ENCODE measurements at places on chromosomes 13 and 19.

DNA sequence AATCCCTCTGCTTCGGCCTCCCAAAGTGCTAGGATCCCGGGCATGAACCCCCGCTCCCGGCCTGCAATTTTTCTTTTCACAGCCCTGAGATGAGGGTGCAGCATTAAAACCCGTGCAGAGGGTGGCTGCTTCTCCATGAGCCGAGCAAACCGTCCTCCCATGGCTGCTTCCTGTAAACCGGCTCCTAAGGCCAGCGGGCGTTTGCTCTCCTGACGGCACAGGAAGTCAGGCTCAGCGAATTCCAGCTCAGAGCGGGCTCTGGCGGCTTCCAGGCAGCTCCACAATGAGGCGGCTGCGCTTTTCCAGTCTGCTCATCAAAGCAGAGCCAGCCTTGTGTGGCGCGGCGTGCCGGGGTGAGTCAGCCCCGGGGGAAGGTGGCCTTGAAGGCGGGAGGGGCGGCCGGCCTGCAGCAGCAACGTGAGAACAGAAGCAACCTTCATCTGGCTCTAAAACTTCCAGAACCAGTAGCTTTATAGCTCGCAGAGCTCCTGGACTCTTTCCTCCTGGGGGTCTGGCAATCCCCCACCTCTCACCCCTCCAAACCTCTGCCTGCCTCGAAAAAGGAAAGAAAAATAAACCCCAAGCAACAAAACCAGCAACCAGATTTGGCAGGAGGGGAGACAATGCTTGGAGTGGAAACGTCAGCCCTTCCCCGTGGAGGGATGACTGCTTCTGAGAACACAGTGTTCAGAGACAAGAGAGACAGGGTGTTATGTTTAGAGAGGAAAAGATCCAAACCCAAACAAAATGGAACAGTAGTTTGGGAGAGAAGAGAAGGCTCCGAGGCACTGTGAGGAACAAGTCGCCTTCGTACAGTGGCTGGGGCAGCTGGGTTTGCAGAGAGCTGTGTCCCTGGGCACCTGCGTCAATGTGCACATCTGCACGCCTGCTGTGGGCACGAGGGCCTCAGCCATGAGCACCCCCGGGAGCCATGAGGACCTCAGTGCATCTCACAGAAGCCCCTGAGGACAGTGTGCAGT lies 67.8 kb downstream of the GADD45B start:
- DNase-seq = peak; percentile 60

- DNase-seq = no peak
Measured at GRCh38 chr13:112771877-112772538, 82.2 kb downstream of the ATP11A start.

GRCh38 chr19:14416817-14417231 lies 2.3 kb downstream of the DDX39A start:
- DNase-seq = no peak

DNA sequence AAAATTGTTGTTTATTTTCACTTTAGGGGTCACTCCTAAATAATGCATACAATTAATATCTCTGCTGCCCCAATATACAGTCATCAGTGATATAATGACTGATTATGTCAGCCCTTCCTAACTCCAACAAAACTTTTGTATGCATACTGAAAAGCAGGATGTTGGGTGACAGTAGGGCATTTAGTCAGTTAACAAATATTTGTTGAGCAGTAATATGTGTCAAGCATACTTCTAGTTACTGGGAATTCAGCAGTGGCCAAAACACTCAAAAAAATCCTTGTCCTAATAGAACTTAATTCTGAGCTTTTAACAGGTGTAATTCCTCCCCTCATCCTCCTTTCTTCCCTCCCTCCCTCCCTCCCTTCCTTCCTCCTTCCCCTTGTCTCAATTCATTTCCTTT lies 560.7 kb upstream of the KLHL1 start:
- DNase-seq = no peak

DNA sequence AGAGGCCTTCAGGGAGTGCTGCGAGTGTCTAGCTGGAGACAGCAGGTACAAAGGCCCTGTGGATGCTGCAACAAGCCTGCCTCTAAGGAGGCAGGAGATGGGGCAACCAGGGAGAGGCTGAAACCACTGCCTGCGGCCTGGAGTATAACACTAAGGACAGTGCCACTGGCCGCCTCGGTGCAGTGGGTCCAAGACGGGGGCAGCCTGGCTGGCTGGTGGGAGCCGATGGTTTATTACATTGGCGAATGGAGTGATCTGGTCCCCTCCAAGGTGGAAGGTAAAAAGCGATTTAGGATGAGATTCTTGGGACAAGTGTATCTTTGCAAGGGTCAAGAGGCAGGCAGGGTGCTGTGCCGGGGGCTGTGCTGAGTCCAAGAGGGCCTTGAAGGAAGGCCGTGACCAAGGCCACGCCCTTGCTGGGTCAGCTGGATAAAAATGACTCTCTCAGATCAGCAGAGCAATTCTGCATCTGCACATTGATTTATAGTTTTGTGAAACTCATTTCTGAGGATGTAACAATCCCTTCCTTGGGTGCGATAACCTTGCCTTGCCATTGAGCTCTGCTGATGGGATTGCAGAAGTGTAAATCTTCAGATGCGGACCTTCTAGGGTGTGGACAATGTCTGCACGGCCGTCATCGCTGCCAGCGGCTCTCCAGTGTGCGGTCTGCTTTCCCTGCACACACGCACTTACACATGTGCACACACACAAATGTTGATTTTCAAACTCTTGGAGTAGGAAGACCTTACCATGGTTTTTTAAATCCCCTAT lies 6.0 kb downstream of the TMEM255B start:
- DNase-seq = no peak

DNA sequence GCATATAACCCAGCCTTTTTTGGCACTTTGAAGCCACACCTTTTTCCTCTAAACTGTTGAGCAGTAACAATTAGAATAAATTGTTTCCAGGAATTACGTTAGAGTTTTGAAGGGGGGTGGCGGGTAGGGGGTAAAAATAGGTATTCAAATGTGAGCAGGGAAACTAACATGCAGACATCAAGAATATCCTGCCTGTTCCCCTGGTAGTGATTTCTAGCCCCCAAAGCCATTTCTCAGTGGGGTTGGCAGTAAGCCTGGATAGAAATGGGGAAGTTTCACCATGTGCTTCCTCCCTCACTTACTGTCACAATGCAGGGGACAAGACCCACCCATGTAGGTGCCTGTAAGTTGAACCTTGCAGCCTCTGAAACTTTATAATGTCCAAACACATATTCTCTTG lies 3.8 kb downstream of the DOCK9 start:
- DNase-seq = no peak

DNA sequence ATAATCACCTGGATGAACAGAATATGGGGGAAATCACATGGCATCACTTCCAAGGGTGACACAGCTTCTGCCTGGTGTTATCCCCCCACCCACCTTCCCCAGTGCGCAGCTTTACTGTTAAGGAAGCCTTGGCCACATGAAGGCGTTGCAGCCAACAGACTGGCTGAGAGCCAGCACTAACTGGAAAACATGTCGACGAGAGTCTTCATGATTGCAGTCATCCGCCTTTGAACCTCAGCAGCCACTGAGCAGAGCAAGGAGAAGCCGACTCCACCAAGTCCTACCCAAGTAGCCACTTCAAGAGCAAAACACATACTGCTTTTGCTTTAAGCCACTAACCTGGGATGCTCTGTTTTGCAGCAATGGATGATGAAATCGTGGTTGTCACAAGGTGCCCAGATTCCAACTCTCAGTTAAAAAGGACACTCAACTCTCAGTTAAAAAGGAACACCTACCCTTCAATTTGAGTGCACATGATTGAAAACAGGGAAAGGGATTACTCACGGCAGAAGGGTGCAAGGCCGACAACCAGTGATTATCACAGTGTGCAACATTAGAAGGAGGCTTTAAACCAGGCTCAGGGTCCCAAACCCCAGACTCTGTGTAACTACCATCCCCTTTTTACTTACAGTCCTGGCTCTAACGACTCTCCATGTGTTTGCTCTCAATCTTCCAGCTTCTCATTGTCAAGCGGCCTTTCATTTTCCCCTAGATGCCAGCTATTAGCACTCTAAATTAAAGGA lies 149.1 kb downstream of the KLF12 start:
- DNase-seq = peak; percentile 80

DNA sequence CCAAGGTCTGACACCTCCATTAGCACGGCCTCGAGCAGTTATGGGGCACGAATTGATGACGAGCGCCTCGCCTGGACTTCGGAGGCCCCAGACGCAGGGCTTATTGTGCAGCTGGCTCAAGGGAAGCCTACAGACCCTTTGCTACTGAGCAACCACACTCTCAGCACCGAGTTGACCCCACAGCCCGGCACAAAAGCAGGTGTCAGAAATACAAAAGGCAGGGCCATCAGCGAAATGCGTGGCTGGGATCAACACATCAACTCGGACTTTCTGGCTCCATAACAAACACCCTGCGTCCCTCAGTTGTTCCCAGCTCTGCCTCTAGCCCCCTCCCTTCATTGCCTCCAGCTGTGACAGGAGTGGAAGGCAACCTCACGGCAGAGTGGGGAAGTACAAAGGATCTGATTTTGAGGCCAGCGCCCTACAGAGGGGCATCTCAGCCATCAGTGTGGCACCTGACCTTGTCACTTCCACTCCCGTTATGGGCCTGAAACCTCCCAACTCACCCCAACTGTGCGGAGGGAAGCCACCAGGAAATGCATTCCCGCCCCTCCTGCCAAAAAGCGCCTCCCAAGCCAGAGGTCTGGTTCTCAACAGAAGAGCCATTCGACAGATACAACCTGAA lies 18.0 kb downstream of the PEPD start:
- no peak for DNase-seq

- DNase-seq = no peak
Measured at GRCh38 chr19:4445963-4446703, 11.5 kb downstream of the UBXN6 start.

Measured in stimulated activated CD4-positive, alpha-beta T cell treated with anti-CD3 and anti-CD28 coated beads, Interleukin-2, amount 100 ng/mL, for 4 hours (primary cell).